ENCODE measurements at places on chromosomes 1 and 21. TPM values are rescaled to one million over a fixed set of nuclear protein-coding genes. Genes with fewer than 3 reads are reported as not detected.
A peak's percentile ranks its signal among the peaks of the same experiment; 100 is the strongest.

Gene LBR
- total RNA-seq: 46.7 TPM

Gene PAX7
- total RNA-seq: not detected

DNA sequence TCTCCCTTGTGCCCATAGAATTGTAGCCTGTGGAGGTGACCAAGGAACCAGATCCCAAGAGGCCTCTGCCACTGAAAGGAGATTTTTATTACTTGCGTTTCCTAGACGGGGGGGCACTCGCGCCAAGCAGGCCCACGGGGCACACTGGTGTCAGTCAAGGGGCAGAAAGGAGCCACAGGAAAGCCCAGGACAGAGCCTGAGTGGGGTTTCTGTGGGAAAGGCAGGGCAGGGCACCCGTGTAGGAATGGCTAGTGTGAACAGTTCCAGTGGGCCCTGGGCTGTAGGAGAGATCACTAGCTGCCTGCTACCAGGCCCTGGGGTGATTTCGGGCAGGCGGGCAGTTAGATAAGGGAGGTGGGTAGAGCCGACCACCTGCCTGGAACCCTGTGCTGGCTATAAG lies 70.8 kb downstream of the ADARB1 start:
- H3K27ac ChIP-seq: no peak overlapping the region
- DNase-seq: no peak
- H3K4me3 ChIP-seq: no peak overlapping the region
- H3K27me3 ChIP-seq: no peaks in the 10 kb centered on the region
- H3K4me1 ChIP-seq: no peaks in the 10 kb centered on the region

DNA sequence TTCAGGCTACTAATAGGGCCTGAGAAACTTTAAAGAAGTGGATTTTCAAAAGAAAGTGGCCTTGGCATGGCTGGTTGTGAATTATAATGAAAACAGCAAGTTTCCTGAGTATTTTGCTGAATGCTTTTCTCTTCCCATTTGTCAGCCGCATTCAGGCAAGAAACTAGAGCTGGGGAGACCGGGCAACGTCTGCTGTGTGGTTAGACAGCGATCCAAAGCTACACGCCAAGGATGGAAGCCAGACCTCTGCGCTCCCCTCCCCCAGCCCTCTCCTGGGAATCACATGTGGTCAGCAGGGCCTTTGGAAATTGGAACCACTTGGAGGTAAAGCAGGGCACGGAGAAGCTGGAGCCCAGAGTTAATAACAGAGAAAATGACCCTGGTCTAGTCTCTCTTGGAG lies 114.1 kb upstream of the CD34 start:
- no peak overlapping the region for H3K27ac ChIP-seq
- no peak for DNase-seq
- H3K4me3 ChIP-seq: no peak overlapping the region
- H3K36me3 ChIP-seq: peaks cover 9% of the 10 kb centered on the region
- peaks cover 9% of the 10 kb centered on the region for H3K4me1 ChIP-seq
- H3K27me3 ChIP-seq: no peaks in the 10 kb centered on the region

DNA sequence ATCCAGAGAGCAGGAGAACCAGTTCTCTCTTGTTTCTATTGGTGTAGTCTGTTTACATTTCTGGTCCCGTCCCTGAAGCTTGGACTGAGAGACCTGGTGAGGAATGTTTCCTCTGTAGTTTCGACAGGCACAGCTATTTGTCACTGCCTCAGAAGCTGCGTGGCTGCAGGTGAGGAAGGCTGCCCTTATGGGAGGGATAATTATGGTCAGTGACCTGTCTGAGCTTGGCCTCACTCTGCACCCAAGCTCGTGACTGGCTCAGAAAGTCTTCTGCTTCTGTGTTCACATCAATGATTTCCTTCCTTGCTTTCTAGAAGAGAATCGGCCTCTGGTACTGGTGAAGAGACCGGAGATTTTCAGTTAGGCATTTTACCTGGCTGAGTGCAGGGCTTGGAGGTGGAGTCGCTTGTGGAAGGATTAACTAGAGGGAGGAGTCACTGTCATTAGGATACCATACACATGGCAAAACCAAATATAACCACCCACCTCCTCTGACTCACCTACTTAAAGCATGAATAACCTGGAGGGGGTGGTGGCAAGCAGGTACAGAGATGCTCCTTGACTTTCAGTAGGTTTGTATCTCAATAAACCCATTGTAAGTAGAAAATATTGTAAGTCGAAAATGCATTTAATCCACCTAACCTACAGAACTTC lies 19.9 kb upstream of the WDR26 start:
- no peaks in the 10 kb centered on the region for H3K36me3 ChIP-seq
- DNase-seq: peak; percentile 41
- H3K27me3 ChIP-seq: no peaks in the 10 kb centered on the region
- H3K4me1 ChIP-seq: peaks cover 26% of the 10 kb centered on the region
- H3K27ac ChIP-seq: peak overlapping the region; percentile 95
- H3K4me3 ChIP-seq: no peak overlapping the region

DNA sequence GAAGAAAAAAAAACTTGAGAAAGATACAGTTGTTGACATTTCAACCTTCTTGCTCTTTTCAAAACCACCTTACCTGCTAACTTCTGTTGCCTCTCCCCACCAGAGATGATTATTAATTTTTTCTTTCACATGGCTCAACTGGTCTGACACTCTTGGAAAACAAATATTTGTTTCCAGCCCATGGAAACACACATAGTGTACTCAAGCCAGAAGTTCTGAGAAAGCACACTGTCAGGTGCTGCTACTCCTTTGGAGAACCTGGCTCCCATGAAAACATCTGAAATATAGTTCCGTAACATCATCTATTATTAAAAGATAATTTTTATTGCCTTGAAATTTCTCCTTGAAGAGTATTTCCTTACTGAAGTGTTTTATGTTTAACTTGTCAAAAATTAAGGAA lies 145.0 kb upstream of the C1orf105 start:
- no peak overlapping the region for H3K4me3 ChIP-seq
- H3K36me3 ChIP-seq: no peaks in the 10 kb centered on the region
- H3K27me3 ChIP-seq: no peaks in the 10 kb centered on the region

DNA sequence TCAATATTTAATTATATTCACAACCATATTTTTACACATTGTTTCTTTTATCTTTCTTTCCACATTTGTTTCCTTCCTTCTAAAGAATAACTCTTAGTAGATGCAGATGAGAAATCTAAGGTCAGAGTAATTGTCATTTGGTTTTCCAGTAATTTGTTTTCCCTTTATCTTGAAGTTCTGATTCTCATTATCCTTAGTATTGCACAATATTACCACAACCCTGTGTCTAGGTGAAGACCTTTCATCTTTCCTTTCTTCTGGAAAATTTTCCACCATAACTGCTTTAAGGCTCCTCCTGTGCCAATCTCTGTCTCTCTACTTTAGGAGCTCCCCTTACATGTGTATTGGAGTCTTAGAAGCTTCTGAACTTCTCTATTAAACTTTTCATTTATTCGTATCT lies 209.0 kb downstream of the DPYD start:
- no peak overlapping the region for H3K27ac ChIP-seq
- no peak overlapping the region for H3K4me3 ChIP-seq
- H3K4me1 ChIP-seq: no peaks in the 10 kb centered on the region
- DNase-seq: no peak
- H3K36me3 ChIP-seq: no peaks in the 10 kb centered on the region

All from thyroid gland (tissue), 4 donors.